Fibroblast of lung (primary cell): ENCODE measurements at places on chromosomes 13 and 19.

- no peak for DNase-seq
- no peaks in the 10 kb centered on the region for H3K4me1 ChIP-seq
- no peak overlapping the region for H3K4me3 ChIP-seq
- no peaks in the 10 kb centered on the region for H3K27me3 ChIP-seq
- no peaks in the 10 kb centered on the region for H3K36me3 ChIP-seq
Measured at GRCh38 chr13:27857282-27857681, 62.5 kb upstream of the PDX1 start.

DNA sequence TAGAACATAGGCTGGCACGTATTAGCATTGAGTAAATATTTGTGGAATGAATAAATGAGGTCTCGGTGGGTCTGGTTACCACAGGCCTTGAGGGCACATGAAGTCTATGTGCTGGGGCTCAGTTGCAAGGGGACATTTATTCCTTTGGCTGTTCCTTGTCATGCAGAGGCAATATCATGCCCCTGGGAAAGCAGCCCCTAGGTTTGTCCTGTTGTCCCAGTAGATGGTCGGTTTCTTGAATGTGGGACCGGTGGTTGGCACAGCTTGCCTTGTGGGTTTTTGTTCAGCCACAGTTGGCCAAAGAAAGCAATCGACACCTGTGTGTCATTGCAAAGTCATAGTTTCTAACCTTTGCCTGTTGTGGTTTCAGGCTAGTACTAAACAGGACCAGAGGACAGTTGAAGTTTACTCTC is 24.7 kb upstream of the GPR183 start:
- H3K4me1 ChIP-seq, result peaks cover 2% of the 10 kb centered on the region
- no peaks in the 10 kb centered on the region for H3K36me3 ChIP-seq
- H3K27ac ChIP-seq, result no peak overlapping the region

DNA sequence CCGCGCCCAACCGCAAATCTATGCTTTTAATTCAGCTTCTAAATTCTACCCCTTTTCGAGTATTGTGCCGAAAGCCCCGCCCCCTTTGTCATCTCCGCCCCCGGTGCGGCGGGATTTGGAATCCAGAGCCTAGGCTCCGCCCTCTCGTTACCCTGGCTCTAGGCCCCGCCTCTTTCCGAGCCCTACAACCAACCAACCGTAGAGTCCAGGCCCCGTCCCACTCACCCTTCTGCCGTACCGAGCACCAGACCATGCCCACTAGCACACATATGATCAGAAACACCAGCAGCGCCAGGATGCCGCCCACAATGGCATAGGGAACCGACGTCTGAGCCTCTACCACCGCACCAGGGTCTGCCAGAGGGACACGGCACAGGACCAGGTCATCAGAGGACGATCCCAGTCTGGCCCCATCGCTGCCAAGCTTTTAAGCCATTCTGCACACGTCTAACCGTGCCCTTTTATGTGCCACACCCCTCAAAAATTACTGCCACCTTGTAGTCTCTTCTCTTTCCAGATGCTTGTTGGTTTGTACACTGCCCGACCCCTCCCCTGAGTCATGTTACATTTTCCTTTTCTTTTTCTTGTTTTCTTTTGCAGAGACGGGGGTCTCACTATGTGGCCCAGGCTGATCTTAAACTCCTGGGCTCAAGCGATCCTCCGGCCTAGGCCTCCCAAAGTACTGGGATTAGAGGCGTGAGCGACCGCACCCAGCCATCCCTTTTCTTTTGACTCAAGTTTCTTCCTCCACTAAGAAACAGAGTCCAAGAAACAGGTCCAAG is 4.7 kb upstream of the ZNF428 start:
- H3K4me3 ChIP-seq, result no peak overlapping the region
- no peak overlapping the region for H3K27ac ChIP-seq

GRCh38 chr19:46133777-46134241 is 9.3 kb upstream of the IGFL3 start:
- H3K27me3 ChIP-seq, result peaks cover 3% of the 10 kb centered on the region
- DNase-seq, result peak; percentile 21
- H3K4me3 ChIP-seq, result no peak overlapping the region
- H3K4me1 ChIP-seq, result peaks cover 6% of the 10 kb centered on the region
- H3K27ac ChIP-seq, result peak overlapping the region; percentile 83

GRCh38 chr13:23182142-23182541 is 1.4 kb downstream of the SGCG start:
- H3K36me3 ChIP-seq, result no peaks in the 10 kb centered on the region
- H3K27ac ChIP-seq, result no peak overlapping the region
- H3K4me3 ChIP-seq, result no peak overlapping the region
- H3K27me3 ChIP-seq, result no peaks in the 10 kb centered on the region
- DNase-seq, result no peak
- H3K4me1 ChIP-seq, result no peaks in the 10 kb centered on the region

DNA sequence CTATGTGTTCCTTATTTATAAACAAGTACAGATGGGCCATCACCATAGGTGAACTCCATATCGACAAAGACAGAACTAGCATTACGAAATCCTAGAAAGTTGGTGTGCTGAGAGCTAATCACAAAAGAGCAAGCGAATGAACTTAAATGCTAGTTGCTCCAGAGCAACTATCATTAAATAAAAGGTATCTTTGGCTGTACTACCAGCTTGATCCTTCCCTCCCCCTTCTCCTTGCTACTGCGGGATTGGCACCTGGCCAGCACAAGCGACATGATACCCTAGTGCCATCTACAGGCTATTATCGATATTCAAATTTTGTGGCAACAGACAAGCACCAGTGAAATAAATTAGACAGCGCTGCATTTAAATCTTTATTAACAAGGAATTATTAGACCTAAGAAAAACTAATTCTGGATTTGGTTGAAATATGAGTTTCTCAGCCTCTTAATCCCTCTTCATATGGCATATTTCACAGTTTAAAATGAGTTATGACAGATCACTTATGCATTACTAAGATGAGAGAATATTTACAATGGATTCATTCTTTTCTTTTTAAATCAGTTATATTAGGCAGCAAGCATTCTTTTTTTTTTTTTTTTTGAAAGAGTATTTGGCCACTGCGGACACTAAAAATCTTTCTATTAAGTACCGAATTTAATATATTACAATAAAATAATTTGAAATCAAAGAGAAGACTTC is 5.8 kb downstream of the PCDH9 start:
- no peaks in the 10 kb centered on the region for H3K36me3 ChIP-seq
- H3K27ac ChIP-seq, result no peak overlapping the region
- H3K27me3 ChIP-seq, result no peaks in the 10 kb centered on the region
- H3K4me1 ChIP-seq, result no peaks in the 10 kb centered on the region

DNA sequence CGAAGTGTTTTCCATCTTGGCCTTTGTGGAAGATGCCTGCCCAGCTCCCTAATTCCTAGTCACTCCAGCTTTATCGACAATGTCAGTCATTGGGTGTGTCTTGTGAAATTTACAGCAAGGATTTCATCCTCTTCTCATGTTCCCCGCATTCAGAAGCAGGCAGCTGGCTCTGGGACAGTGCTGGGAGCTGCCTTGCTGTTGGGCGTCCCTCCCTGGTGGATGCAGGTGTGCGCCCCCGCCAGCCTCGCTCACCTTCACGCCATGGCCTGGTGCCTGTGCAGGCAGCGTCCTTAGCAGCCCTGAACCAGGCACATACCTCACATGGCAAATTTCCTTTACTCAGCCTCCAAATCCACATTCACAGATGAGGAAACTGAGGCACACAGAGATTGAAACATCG is 39.7 kb upstream of the TFDP1 start:
- peaks cover 20% of the 10 kb centered on the region for H3K36me3 ChIP-seq
- no peak overlapping the region for H3K27ac ChIP-seq
- no peak for DNase-seq
- H3K4me3 ChIP-seq, result no peak overlapping the region

DNA sequence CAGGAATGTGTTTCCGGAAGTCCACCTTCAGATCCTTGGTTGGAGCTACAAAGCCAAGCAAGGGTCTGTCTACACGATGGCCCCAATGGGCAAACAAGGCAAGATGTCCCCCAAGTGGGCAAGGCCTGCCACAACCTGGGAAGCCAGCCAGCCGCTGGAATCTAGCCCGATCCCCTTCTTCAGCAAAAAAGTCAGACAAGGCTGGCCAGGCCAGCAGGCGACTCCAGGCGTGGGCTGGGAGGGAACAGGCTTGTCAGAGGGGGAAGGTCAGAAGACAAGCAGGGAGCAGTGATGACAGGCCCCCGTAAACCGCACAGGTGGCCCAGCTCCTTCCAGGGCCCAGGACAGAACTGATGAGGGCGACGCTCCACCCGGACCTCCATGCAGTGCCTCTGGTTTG is 69.7 kb upstream of the WASF3 start:
- DNase-seq, result no peak
- no peaks in the 10 kb centered on the region for H3K4me1 ChIP-seq

DNA sequence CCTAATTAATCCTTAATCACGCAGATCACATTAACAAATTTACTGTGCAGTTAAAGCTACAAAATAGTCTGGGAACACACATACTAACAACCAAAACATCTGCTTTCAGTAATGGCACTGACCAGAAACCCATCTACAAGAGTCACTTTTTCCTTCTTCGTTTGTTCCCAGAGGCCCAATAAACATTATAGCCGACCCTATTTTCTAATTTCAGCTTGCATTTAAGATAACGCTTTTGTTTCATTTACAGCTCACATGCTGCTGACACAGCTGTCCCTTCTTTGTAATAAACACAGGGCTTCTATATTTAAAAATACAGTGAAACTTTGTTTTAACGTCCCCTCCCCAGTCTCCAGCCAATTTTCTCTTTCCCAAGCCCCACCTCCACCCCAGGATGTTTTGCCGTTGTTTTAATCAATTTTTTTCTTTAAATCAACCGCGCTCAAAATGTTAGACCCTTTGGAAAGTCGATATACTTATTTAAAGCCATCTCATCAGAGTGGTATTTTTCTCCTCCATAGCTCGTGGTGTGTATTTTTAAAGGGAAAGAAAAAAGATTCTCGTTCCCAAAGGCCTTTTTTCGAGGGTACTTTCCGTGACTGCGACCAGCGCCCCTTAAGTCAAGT is 1.7 kb upstream of the WBP4 start:
- H3K27me3 ChIP-seq, result no peaks in the 10 kb centered on the region
- H3K4me1 ChIP-seq, result peaks cover 14% of the 10 kb centered on the region
- H3K4me3 ChIP-seq, result peak overlapping the region; percentile 87
- no peaks in the 10 kb centered on the region for H3K36me3 ChIP-seq

- no peaks in the 10 kb centered on the region for H3K4me1 ChIP-seq
- no peak for DNase-seq
- H3K4me3 ChIP-seq, result no peak overlapping the region
- no peaks in the 10 kb centered on the region for H3K36me3 ChIP-seq
- no peaks in the 10 kb centered on the region for H3K27me3 ChIP-seq
Measured at GRCh38 chr13:103213152-103213551, 146.9 kb upstream of the SLC10A2 start.

GRCh38 chr19:55585658-55586339 is 5.2 kb upstream of the ZNF579 start:
- no peaks in the 10 kb centered on the region for H3K36me3 ChIP-seq
- H3K4me1 ChIP-seq, result peaks cover 12% of the 10 kb centered on the region
- H3K4me3 ChIP-seq, result no peak overlapping the region

GRCh38 chr13:29767006-29767405 is 83.4 kb downstream of the UBL3 start:
- peak; percentile 55 for DNase-seq
- no peak overlapping the region for H3K4me3 ChIP-seq
- H3K27me3 ChIP-seq, result no peaks in the 10 kb centered on the region
- no peaks in the 10 kb centered on the region for H3K4me1 ChIP-seq
- H3K36me3 ChIP-seq, result no peaks in the 10 kb centered on the region
- H3K27ac ChIP-seq, result no peak overlapping the region
